Substantia nigra (tissue), 51 donors: ENCODE measurements at places on chromosomes 1 and 21.

DNA sequence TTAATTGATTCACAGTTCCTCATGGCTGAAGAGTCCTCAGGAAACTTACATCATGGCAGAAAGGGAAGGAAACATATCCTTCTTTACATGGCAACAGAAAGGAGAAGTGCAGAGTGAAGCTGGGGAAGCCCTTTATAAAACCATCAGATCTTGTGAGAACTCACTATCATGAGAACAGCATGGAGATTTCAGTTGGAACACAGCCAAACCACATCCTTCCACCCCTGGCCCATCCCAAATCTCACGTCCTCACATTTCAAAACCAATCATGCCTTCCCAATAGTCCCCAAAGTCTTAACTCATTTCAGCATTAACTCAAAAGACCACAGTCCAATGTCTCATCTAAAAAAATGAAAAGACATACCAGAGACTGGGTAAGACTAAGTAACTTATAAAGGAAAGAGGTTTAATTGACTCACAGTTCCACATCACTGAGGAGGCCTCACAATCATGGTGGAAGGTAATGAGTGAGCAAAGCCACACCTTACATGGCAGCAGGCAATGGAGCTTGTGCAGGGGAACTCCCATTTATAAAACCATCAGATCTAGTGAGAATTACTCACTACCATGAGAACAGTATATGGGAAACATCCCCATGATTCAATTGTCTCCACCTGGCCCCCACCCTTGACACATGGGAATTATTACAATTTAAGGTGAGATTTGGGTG is 105.2 kb downstream of the MRPL39 start:
- DNase-seq = no peak

DNA sequence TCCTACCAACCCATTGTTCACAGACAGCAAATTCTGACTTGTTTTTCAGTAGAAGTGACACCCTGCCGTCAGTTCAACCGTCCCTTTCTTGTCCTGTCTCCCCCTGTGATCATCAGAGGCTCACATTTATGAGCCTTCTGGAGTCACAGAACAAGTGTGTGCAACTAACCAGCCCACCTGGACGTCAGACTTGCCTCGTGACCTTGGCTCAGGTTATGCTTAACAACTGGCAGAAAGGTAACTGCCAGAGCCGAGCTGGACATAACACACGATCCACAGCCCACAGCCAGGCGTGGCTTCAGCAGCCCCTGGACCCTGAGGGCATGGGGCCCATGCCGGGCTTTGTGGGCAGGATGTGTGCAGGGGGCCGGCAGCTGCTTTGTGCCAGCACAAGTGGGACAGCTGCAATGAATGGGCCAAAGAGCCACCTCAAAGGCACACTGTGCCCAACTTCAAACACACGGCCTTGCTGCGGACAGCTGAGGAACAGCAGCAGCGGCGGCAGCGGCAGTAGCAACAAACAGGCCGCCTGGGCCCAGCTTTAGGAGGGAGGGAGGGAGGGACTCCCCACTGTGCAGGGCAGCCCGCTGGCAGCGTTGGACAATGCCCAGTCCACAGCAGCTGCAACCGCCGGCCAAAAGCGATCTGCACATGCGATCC is 103.9 kb downstream of the ZBTB18 start:
- DNase-seq = peak; percentile 38

DNA sequence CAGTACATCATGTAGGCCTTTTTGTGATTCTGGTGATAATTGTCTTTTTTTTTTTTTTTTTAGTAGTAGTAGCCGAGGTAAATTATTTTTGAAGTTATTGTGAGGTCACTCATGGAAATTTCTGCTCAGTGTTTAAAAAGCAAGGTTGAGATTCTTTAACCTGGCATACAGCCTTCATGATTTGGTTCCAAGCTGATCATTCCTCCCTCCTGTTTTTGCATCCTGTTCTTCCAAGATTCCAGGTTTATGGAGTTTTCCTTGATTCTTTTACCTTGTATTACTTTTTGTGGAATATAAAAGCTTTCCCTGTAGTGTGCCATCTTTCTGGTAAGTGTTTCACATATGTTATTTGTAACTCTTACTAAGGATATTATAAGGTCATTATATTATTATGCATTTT is 9.1 kb downstream of the ZFYVE9 start:
- no peak for DNase-seq

DNA sequence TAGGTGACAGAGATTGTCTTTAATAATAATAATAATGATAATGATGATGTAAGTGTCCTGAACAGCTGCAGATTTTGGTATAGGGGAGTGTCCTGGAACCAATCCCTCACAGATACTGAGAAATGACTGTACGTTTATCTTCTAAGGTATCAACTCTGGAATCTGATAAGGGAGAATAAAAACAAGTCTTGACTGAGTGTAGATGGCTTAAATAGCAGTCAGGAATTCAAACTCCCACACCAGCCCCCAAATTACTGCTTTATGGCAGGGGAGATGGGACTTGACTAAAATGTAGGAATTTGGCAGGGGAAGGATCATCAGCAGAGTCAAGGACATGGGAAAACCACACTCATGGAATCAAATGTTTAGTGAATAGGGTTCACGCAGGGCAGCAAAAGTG is 6.1 kb upstream of the VHLL start:
- no peak for DNase-seq

DNA sequence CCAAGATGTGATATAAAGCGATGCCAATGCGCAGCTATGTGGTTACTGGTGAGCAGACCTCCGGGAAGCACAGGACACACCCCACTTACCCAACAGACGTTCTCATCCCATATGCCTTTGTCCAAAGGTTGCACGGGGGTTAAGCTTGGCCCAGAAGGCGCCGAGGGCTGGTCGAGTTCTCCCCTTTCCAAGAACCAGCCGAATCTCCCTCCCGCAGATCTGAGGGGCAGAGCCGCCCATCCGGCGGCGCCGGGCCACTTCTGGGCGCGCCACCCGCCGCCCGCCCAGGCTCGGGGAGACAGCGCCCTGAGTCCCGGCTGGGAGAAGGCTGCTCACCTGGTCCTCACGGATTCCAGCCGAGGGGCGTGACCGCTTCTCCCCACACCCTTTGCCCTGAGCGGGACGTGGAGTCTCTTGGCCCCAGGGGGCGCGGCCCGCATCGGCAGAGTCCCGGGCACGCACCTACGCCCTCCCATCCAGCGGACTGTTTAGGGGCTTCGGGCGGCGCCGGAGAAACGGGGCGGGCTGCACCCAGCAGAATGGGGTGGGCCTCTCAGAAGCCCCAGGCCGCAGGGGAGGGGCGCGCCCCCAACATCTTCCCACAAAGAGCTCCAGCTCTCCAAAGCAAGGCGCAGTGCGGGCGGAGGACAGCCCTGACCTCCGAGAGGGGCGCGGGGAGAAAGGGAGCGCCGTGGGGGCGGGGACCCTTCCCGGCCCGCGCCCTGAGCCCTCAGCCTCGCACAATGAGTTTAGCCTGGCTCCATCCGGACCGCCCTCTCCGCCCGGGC is 615 bp downstream of the GPR161 start:
- no peak for DNase-seq
